ENCODE measurements at places on chromosomes 12 and 14.

DNA sequence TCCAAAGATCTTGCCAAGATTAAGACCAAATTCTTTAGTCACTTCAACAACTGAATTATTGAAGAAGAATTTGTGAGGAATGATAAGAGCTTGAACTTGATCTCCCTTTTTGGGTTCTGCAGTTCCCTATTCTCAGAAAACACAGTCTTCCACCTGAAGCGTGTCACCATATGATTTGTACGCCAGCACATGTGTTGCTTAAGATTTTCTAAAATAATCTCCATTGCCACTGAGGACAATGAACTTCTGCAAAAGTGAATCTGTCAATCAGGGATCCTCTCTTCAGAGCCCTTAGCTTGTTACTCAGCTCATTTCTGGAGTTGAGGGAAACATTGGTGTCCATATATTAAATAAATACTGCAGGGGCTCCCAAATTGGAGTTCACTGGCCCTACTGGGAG lies 4.2 kb upstream of the SPIC start:
- no peak for DNase-seq

DNA sequence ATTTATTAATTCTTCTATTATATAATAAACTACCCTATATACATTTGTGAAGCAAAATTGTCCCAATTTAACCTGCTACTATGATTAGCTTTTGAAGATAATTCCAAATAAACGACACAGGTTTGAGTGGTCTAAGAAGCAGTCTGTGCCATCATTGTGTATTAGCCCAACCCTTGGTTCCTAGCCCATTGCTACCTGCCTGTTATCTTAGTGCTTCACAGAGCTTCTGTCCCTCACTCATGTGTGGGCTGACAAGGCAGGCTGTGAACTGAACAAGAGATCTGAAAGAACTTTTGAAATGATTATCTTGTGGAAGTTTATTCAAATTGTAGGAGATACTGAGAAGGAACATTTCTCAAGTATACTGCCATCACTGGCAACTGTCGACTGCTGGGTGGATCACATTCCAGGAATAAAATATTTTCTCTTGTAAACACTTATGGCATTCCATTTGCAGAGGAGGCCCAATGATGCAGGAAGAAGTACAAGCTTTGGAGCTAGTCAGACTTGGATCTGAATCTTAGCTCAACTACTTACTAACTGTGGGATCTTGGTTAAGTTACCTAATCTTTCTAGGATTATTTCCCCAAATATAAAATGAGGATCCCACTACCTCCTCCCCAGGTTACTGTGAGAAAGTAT lies 7.8 kb upstream of the MTERF2 start:
- no peak for DNase-seq

- no peak for DNase-seq
Observed at GRCh38 chr12:61916831-61917230, 343.4 kb upstream of the USP15 start.

- no peak for DNase-seq
Observed at GRCh38 chr12:62533087-62533754, 66.6 kb downstream of the MON2 start.

GRCh38 chr12:106331599-106331998 lies 25.9 kb upstream of the POLR3B start:
- DNase-seq = no peak
